ENCODE measurements at places on chromosomes 5 and 9.

GRCh38 chr5:66417781-66418180, 178.4 kb upstream of the MAST4 start:
- no peak for DNase-seq

DNA sequence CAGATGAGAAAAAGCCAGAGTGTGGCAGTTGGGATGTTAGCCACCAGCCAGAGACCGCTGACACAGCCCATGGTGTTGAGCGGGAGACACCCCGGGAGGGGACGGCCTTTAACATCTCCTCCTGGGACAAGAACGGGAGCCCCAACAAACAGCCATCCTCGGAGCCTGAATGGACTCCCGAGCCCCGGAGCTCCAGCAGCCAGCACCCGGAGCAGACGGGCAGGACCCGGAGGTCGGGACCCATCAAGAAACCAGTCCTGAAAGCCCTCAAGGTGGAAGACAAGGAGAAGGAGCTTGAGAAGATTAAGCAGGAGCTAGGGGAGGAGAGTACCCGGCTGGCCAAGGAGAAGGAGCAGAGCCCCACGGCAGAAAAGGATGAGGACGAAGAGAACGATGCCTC, 28.0 kb upstream of the POMT1 start:
- no peak for DNase-seq

GRCh38 chr5:173689737-173690360, 73.4 kb upstream of the BOD1 start:
- DNase-seq, result no peak

GRCh38 chr9:96448546-96449170, 1.3 kb upstream of the HABP4 start:
- no peak for DNase-seq

DNA sequence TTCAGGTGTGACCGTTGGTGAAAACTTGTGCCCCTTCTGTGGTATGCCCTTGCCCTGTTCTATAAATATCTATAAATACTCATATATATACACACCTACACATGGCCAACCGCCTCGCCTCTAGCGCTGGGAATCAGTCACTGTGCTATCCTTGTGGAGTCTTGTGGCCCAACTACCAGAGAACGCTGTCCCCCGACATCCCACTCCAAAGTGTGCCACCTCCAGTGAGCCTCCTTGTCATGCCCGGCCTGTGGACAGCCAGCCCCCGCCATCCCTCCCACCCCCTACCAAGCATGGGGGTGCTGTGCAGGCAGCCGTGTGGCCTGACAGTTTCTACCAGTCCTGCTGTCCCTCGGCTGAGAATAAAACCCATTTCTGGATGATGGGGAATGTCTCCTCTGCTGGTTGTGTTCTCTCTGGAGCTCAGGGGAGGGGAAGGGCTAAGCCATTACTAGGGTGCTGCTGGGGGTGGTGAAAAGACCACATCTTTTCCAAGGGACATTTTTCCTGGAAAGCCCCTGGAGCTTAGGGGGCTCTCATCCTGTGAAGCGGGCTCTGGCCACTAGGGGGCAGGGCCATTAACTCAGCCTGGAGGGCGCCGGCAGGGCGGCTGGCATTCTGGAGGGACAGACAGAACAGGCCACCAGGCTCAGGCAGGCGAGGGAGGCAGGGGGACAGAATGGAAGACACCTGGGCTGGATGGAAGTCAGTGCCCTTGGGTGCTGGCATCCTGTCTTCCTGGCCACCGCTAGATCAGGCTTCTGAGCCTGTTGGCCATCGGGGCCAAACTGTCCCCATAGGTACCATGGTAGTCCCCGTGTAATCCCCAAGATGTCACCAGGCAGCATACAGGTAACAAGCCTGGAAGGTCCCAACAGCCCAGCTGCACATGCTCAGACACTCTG, 20.7 kb downstream of the GOLGA2 start:
- DNase-seq, result peak; percentile 39

- DNase-seq, result no peak
These were observed 7.1 kb downstream of the CCNH start for GRCh38 chr5:87405472-87406155.

DNA sequence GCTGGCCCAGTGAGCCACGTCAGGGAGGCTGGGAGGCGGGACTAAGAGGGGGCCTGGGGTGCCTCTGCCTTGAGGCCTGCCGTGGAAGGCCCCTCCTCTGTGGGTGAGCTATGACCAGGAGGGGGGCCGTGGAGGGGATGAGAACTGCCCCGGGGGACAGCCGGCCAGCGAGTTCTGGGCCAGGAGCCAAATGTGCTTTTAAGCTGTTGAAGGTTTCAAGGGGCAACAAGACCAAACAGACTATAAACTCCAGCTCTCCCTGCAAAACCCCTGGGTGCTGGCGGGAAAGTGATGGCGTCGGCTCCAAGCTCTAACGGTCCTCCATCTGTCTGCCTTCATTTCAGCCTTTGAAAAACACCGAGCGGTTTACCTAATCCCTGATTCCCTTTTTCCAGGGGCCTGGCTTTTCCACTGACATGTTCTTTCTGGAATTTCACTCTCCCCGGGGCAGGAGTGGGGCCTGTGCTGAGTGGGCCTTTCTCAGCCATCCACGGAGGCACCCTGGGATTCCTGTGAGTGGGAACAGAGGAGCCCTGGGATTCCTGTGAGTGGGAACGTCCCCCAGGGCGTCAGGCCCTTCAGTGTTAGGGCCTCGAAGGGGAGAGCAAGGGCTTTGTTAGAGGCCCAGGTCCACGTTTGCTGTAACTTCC, 65.6 kb downstream of the COL5A1 start:
- DNase-seq, result peak; percentile 3

DNA sequence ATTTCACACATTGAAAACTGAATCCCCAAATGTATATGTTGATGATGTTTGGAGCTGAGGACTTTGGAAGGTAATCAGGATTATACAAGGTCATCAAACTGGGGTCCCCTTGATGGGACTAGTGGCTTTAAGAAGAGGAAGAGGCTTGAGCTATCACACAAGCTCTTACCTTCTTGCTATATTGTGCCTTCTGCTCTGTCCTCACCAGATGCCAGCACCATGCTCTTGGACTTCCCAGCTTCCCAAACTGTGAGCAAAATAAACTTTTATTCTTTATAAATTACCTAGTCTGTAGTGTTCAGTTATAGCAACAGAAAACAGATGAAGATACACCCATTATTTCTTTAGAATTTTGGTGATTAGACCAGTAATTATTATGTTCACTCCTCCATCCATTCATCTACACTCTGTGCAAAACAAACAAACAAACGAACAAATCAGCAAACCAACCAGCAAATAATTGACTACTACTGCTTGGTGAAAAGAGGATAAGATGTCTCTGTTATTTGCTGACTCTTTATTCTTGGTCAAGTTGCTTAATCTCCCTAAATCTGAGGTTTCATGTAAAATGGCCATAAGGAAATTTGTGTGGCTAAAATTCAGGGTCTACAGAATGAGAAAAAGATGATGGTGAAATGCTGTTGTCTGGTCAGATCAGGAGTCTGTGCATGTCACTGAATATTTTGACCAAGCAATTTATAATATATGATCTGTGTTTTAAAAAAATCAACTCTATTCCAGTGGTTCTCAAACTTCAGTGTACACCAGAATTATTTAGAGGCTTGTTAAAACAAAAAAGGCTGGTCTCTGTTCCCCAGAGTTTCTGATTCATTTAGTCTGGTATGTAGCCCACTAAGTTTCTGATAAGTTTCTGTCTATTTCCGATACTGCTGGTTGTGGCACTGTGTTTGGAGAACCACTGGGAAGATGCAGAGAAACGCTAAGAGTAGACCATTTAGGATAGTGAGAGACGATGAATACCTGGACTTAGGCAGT, 854.1 kb downstream of the MAT2B start:
- no peak for DNase-seq

DNA sequence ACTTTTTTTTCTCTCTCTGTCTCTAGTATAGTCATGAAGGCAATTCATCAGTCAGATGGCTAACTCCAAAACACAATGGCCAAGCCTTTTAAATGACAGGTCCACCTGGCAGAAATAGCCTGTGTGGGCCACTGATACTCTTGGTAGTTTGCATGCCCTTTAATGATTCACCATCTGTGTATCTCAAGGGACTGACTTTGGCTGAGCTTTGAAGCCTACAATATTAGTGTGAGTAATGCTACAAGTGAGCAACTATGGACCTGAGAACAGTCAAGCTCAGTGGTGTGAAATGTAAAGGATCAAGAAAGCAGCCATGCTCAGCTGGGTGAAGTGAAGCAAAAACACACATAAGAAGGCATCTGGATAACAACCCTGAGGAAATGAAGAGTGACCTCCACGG, 506.9 kb downstream of the TLE1 start:
- no peak for DNase-seq

- DNase-seq, result peak; percentile 4
These were observed 605 bp downstream of the CHSY3 start for GRCh38 chr5:129904667-129905472.

DNA sequence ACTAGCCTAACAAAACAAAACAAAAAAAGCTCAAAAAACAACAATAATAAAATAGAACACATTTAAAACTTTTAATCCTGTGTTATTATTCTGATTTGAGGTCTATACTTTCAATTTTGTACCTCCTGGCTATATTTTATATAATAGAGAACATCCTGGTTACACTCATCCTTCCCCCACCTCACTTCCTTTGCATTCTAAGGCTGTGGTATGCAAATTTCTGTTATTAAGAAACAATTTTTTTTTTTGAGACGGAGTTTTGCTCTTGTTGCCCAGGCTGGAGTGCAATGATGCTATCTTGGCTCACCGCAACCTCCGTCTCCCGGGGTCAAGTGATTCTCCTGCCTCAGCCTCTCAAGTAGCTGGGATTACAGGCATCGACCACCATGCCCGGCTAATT, 3.1 kb upstream of the RPL37 start:
- DNase-seq, result no peak

- DNase-seq, result no peak
These were observed 216.0 kb upstream of the ANKRD55 start for GRCh38 chr5:56449071-56449640.

GRCh38 chr5:175464074-175464941, 14.1 kb upstream of the SFXN1 start:
- DNase-seq, result peak; percentile 79

DNA sequence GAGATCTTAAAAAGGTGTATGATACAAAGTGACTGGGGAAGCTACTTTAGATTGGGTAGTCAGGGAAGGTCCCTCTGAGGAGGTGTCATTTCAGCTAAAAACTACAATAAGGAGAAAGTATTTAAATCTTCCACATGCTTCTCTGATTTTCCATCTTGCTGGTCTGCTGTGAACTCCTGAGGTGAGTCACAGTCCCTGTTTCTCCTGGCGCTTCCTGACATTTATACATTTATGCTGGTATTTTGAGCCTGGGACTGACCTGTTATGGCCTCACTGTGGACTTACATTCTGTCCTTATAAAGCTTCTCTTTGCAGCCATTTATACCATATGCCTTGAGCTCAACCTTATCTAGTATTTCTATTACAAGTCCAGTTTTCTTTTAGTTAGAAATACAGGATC, 95.1 kb downstream of the MED27 start:
- no peak for DNase-seq

DNA sequence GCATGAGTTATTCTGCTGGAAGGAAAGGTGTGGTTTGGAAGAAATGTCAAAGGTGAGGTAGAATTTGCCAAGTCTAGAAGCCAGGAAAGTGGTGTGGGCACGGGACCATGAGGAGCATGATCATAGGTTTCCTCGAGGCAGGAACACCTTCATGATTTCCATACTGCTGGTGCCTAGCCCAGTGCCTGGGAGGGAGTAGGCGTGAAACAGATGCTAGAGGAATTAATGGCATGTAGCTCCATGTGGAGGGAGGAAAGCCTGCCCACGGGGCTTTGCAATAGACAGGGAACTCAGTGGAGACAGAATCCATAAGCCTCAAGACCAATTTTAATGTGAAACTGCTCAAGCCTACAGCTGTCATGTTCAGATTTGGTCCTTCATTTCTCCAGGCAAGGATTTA, 35.1 kb downstream of the TTLL11 start:
- DNase-seq, result no peak

DNA sequence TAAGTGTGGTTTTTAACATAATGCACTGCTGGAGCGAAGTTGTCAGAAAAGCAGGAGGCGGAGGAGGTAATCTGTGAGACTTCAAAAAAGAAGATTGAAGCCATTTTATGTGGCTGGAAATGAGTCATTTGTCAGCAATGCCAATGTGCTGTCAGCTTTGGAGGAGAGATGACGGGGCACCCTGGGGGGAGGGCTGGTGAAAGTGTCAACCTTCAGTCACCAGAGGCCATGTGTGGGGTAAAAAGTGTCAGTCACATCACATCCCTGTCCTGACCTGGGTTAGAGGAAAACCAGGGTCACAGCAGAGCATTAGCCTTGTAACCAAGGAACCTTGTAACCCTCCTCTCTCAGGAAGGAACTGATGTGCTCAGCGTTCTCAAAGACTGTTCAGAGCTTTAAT, 59.1 kb downstream of the TLR4 start:
- DNase-seq, result no peak

DNA sequence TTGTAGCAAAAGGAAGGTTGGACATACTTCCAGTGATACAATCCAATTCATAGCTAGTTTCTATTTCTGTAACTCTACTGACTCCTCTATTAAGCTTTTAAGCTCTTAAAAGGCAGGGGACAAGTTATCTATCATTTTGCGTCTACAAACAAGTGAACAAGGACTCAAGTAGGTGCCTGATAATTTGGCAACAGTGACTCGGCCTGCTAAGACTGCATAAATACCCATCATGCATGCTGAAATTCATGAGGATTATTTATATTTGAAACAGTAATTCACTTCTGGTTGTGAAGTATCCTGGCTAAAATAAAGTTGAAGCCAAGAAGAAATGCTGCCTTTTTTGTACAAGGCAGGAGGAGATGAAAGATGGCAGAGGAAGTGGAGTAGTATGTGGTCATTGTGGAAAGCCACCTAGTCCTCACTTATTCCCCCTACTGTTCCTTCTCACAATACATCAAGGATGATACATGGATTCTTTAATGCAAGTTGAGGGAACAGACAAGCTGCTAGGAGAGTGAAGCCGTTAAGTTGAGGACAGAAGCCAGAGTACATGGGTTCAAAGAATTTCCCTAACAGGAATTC, 74.0 kb downstream of the MRPS27 start:
- no peak for DNase-seq

GRCh38 chr5:130282049-130282448, 377.8 kb downstream of the CHSY3 start:
- no peak for DNase-seq

GRCh38 chr5:159877016-159877415, 39.3 kb upstream of the ADRA1B start:
- DNase-seq, result no peak

DNA sequence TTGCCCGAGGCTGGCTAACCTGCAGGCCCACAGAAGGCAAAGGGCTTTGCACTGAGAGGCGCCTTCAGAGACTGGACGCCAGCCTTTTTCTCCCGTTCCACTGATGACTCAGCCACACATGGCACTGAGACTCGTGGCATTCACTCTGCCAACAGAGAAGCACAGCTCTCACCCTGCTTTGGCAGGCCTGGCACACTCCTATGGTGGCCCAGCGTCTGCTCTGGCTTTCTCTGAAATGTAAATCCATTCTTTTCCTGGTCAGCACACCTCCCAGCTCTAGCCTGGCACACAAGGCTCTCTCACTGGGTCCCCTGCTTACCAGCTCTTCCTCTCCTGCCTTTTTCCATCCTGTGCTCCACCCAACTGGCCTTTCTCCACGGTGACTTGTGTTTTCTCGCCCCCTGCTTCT, 5.9 kb upstream of the MELK start:
- DNase-seq, result no peak
